ENCODE measurements at places on chromosomes 5 and 9.

DNA sequence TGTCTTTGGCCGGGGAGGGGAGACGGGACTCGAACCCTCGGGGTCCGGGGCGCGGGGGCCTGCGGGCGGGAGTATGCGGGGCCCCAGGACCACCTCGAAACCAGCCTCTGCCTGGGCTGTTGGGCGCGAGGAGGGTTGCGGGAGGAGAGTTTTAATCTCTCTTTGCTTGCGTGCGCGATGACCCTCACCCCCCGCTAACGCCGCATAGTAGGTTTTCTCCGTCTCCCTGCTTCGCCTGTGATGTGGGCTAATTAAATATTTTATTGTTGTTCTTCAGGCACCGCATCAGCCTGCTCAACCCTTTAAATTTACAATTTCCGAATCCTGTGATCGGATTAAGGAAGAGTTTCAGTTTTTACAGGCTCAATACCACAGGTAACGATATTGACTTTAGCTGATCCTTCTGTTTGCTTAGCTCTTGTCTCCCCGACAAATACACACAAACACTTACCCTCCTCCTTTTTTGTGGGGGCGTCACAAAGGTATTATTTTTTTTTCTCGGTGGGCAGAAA lies 1.7 kb downstream of the TLE4 start:
- DNase-seq: no peak

DNA sequence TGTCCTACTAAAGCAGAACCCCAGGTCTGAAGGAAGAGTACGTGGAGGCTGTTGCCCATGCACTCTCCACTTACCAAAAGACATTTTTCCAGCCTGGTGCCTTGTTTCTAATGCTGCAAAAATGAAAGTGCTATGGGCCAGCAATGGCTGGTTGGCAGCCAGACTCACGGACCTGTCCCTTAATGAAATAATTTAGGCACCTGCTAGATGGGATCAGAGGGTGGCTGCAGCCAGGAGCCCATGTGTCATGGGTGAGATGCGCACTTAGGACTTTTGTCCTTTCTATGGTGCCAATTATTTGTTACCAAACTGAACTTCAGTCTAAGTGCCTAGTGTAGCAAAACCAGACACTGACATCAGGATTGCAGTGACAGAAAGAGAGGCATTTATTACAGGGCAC lies 276.3 kb downstream of the YTHDC2 start:
- no peak for DNase-seq

DNA sequence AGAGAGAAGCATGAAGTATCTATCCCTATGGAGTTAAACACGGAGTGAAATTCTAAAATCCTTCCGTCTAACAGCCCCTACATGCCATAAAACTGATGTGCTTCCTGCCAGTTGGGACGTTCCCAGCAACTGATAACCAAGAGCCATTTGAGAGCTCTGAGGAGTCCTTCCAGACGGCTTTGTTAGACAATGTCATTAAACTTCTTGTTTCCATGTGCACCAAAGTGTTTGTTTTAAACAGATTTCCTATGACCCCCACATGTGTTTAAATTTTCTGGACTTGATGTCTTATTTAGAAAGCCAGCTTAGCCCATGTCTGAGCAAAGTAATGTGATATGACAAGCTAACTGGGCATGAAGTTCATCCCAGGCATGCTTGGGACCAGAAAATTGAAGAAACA lies 57.2 kb upstream of the LPAR1 start:
- DNase-seq: no peak

DNA sequence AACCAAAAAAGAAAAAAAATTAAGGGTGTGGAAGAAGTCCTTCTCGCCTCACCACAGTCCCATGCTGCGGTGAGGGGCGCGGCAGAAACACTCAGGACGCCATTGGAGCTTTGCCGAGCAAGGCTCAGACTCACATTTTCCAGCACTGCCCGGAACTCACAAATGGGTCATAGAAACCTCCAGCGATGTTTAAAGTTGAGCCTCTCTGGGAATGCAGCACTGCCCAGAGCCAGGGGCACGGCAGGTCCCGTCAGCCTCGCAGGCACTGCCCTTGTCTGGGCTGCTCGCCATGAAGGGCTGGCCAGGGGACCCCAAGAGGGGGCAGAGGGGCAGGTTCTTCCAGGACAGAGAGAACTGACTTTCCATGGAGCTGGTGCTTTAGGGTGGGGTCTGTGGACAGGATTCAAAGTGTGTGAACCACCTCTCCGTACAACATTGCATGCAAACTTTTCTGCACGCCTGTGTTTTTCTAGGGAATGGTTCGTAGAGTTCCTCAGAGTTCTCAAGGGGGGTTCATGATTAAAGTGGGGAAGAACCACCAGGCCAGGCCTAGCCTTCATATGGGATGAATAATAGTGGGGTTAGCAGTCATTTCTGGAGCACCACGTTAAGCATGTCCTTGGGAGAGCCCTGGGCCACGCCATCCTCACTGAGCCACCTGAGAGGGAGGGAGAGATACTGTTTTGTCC lies 38.4 kb downstream of the PRRX2 start:
- DNase-seq: peak; percentile 36

DNA sequence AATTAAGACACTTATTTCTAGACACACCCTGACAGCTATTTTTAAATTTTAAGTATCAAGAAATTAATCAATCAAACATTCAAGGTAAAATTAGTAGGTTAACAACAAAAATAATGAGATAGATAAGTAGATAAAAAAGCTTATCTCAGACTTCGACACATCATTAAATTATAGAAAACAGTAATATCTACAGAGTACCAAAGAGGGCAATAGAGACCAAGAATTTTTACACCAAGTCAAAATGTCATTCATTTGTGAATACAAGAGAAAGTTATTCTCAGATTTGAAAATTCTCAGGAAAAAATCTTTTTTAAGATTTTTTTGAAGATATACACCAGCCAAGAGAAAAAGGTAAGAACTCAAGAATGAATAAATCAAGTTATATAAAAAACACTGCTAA lies 445.6 kb downstream of the ACTL7B start:
- no peak for DNase-seq

- DNase-seq: no peak
These were observed 213.8 kb upstream of the ACTBL2 start for GRCh38 chr5:57696389-57696769.

GRCh38 chr5:151085517-151086041 lies 4.7 kb upstream of the TNIP1 start:
- no peak for DNase-seq

GRCh38 chr5:32031089-32031488 lies 143.0 kb downstream of the GOLPH3 start:
- no peak for DNase-seq

- no peak for DNase-seq
These were observed 32.0 kb downstream of the PTGS1 start for GRCh38 chr9:122402874-122403273.

GRCh38 chr9:84371737-84372136 lies 31.2 kb upstream of the SLC28A3 start:
- peak; percentile 82 for DNase-seq

GRCh38 chr5:168978015-168978414 lies 322.9 kb downstream of the SLIT3 start:
- DNase-seq: peak; percentile 21

- DNase-seq: peak; percentile 10
These were observed 41.7 kb downstream of the ACTL7B start for GRCh38 chr9:108813951-108814601.

DNA sequence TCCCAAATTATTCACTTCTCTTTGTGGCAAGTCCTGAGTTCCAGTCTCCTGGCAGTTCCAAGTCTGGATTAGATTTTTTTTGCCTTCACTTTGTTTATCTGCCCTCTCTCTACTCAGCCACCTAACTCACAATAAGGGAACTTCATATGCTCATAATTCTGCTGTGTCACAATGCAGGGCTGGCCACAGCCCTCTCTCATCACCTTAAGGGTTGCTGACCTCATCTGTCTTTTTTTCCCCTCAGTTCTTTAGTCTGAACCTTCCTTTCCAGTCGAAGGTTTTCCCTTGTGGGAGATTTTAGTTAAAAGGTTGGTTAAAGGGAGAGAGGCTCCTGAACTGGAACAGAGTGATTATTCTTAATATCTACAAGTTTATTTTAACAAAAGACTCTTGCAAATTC lies 4.1 kb downstream of the BAG1 start:
- DNase-seq: no peak

- no peak for DNase-seq
These were observed 89.2 kb downstream of the DAPK1 start for GRCh38 chr9:87586731-87587355.

DNA sequence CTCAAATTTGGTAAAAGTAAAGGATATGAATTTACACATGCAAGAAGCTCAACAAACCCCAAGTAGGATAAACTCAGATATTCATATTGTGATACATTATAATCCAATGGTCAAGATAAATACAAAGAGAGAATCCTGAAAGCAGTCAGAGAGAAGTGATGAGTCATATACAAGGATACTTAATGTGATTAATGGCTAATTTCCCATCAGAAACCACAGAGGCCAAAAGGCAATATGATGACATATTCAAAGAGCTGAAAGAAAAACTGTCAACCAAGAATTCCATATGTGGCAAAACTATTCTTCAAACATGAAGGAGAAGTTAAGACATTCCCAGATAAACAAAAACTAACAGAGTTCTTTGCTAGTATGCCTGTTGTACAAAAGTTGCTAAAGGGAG lies 19.5 kb upstream of the IRF1 start:
- DNase-seq: no peak

DNA sequence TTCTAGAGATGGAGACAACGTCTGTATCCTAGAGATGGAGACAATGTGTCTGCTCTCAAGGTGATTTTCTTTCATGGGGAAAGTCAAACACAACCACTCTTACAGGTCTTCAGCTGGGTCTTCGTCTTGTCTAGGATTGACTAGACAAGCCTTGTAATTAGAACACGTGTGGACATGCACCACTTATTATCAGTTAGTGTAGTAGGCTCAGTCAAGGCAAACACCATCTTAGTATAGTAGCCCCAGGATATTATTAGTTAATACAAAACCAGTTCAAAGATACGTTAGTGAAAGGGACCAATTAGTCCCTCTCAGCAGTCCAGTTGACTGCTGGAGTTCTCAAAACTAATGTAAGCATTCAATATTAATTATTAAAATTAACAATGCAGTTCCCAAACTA lies 15.1 kb upstream of the CCL28 start:
- DNase-seq: no peak

- peak; percentile 19 for DNase-seq
These were observed 15.5 kb upstream of the HSD17B3 start for GRCh38 chr9:96317335-96317980.

DNA sequence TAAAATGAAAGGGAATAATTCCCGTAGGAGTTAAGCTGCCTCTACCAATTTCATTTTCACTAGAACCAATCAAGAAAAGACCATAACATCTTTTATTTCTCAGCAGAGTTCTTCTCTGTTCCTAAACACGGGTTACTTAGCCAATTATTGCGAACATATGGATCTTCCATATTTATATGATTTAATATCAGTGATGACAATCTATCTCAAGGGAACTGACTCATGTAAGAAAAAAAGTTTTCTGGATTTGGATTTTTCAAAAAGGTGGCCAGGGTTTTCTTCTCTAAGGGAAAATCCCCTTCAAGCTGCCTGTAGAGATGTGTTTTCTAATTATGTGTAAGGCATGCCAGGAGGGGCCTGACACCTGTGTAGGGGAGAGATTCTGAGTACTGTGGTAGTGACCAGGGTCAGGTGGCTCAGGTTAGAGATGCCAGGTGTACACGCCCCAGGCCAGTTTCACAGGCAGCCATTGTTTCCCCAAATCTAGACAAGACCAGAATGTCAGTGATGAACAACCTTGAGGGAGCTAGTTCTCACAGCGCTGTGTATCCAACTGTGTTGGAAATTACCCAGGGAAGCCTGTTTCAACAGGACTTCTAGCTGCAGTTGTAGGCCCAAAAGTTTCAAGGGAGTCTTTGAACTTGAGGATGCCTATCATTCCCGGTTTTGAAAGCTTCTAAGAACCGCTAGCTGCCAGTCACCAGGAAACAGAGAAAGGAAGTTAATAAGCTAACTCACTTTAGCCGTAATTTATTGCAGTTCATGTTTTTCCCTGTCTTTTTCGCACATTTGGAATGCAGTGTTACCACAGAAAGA lies 572.5 kb upstream of the RGMB start:
- no peak for DNase-seq

GRCh38 chr5:61995486-61995885 lies 310.5 kb upstream of the KIF2A start:
- DNase-seq: no peak

GRCh38 chr9:114157516-114158176 lies 2.3 kb downstream of the COL27A1 start:
- DNase-seq: no peak

DNA sequence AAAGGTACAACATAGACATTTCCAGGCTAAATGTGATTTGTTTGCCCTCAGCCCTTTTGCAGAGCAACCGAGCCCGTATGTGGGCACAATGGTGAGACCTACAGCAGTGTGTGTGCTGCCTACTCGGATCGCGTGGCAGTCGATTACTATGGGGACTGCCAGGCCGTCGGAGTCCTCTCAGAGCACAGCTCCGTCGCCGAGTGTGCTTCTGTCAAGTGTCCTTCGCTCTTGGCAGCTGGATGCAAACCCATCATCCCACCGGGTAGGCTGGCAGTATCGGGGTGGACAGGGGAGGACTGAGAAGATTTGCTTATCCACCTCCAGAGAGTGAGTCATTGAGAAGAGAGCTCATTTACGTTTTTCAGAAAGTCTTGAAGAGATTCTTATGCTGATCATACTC lies 17.8 kb upstream of the GLIPR2 start:
- DNase-seq: no peak

DNA sequence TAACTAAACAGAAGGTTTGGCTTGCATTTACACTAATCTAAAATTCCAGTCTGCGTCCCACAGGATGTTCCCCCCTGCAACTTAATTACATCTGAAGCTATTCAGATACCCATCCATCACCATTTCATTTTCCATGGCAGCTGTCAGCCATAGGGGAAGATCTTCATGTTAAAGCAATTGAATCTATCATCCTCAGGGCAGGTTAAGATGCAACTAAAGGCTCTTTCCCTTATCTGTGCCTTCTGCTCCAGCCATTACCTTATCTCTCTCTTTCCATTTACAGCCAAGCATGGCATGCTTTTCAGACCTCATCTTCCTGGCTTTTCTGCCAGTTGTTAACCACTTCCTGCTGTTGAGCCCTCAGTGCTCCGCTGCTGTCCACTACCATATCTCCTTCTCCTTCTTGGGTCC lies 15.8 kb upstream of the HACD4 start:
- DNase-seq: no peak

- DNase-seq: no peak
These were observed 5.7 kb upstream of the SEC16A start for GRCh38 chr9:136488247-136489214.

DNA sequence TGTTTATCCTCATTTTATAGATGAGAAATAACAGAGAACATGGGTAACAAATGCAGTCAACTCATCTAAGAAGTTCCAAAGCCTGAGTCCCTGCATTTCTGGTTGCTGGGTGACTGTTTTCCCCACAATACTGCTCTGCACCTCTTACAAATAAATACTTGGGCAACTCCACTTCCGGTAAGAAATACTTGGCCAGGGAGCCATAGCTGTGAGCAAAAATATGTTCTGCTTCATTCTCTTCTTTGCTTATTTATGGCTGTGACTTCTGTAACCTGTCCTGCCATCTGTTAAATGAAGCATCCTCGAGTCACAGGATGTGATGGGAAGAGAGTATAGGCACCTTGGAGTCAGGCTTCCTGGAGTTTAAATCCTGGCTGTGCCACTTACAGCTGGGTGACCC lies 49.9 kb downstream of the GDNF start:
- no peak for DNase-seq
